Left renal cortex interstitium (tissue), 4 donors: ENCODE measurements at places on chromosomes 7 and 10. TPM values are rescaled to one million over a fixed set of nuclear protein-coding genes. Genes with fewer than 3 reads are reported as not detected.

DNA sequence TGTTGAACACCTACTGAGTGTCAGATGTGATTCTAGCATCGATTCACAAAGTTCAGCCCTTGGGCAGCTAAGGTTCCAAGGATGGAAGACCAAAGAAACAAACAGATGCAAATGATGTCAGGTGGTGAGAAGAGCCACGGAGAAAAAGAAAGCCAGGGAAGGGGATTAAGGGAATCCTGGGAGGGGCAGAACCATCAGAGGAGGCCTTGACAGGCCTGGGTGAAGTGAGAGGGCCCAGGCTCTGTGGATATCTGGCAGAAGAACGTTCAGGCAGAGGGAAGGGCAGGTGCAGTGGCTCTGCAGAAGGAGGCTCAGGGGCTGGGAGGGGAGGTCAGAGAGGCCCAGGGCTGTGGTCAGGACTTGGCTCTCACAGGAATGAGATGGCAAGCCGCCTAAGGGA, 90.4 kb downstream of the C10orf105 start:
- DNase-seq: no peak

DNA sequence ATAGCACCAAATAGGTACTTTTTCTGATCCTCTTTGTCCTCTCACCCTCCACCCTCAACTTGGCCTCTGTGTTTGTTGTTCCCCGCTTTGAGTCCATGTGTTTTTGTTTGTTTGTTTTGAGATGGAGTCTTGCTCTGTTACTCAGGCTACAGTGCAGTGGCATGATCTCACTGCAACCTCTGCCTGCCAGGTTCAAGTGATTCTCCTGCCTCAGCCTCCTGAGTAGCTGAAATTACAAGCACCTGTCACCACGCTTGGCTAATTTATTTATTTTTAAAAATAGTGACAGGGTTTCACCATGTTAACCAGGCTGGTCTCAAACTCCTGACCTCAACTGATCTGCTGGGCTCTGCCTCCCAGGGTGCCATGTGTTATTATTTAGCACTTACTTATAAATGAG, 5.3 kb downstream of the ZNF273 start:
- no peak for DNase-seq

GRCh38 chr7:122674502-122674901, 24.4 kb downstream of the RNF133 start:
- DNase-seq: no peak

GRCh38 chr10:84258034-84258695, 13.3 kb downstream of the RGR start:
- DNase-seq: no peak

DNA sequence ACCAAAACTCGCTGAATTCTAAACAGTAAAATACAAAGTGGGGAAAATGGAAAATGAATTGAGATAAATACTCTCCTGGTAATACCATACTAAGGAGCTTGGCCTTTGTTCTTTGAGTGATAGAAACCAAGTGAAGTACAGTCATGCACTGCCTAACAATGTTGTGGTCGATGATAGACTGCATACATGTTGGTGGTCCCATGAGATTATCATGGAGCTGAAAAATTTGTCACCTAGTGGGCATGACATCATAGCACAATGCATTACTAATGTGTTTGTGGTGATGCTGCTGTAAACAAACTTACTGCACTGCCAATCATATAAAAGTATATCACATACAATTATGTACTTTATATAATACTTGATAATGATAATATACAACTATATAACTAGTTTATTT, 419.1 kb downstream of the ARL4A start:
- no peak for DNase-seq

- DNase-seq: no peak
These were observed 129.1 kb downstream of the USP6NL start for GRCh38 chr10:11482306-11482705.

GIMAP1 gene
- 2.8 TPM for polyA plus RNA-seq

CDHR1 gene
- 0.99 TPM for polyA plus RNA-seq

C10orf62 gene
- 1.2 TPM for polyA plus RNA-seq

CPEB3 gene
- polyA plus RNA-seq: 3.1 TPM
